ENCODE measurements at places on chromosomes 12 and 14.
A peak's percentile ranks its signal among the peaks of the same experiment; 100 is the strongest.

GRCh38 chr12:39780913-39781446 is 161.4 kb upstream of the ABCD2 start:
- DNase-seq, result no peak

DNA sequence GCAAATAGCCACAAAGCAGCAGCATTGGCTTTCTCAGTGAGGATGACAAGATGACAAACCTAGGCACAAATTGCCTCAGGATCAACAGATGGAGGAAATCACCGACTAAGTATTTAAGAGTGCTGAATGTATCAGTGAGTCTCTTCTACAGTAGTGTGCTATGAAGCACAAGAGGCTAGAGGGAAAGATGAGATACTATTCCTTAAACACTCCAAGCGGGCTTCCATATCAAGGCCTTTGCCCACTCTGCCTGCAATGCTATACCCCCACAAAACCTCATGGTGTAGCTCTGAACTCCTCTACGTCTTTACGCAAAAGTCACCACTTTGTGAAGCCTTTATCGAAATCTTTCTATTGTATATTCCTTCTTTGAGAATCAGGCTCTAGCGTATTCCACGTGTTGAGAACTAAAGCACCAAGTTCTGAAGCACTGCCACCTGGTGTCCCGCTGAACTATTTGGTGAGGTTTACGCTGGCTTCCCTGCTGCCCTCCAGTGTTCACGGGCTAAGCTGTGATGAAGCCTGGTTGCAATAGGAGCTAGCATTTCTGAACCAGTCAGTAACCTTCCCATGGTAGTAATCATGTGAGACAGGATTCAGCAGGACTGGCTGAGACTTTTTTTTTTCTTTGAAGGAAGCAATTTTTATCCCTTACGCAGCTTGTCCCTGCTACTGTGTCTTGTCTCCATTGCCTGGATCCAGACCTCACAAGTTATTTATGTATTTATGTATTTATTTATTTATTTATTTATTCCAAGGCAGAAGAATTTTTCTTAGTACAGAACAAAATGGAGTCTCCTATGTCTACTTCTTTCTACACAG is 426.5 kb upstream of the OR4E1 start:
- DNase-seq, result no peak

GRCh38 chr14:68929623-68930307 is 49.3 kb downstream of the ACTN1 start:
- no peak for DNase-seq

GRCh38 chr12:71166280-71166679 is 8.5 kb upstream of the TSPAN8 start:
- DNase-seq, result no peak

DNA sequence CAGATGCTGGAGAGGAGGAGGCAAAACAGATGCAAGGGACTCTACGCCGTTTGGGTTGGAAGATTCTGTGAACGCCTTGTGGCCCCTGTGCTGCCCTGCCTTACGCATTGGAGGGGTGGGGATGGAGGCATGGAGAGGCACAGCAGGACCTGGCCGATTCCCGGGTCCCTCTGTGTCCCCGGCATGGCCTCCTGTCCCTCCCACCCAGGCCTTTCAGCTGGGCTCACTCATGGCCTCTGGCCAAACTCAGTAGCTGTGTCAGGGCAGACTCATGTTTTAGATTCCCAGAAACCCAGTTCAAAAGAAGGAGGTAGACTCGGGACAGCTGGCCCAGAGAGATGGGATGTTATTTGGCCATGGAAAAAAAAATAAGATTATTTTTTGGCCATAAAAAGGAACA is 40.1 kb downstream of the TESC start:
- no peak for DNase-seq

DNA sequence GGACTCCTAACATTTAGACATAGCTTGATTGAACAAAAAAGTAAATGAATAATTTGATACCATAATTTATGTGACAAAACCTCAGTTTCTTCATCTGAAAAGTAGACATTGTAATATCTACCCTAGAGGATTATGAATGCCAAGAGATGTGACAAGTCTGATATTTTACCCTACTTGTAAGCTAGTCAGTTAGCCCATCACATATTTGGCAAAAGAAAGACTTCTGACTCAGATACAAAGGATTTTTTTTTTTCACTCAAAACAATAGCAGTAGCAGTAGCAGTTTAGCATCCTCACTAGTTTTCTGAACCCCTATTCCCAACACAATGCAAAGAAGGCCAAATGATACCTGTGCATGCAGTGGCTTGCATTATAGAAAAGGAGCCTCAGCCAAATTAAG is 377.3 kb upstream of the E2F7 start:
- DNase-seq, result no peak

DNA sequence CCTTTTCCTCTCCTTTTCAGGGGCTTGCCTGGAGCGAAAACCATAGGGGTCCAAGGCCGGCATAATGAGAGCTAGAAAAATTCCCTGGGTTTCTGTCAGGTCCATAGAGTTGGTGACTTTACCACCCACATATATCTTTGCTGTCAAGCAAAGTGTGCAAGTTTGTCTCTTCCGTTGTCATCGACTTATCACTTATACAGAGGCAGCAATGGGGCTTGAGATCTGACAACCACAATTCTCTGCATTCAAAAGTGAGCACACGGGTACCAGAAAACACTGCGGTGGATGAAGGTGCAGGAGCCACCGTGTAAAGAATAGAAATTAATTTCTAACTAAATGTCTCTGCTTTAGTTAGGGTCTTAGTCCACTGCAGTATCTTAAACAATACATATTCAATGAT is 162.3 kb downstream of the DAD1 start:
- DNase-seq, result no peak

GRCh38 chr12:92096346-92097136 is 49.1 kb downstream of the BTG1 start:
- no peak for DNase-seq

DNA sequence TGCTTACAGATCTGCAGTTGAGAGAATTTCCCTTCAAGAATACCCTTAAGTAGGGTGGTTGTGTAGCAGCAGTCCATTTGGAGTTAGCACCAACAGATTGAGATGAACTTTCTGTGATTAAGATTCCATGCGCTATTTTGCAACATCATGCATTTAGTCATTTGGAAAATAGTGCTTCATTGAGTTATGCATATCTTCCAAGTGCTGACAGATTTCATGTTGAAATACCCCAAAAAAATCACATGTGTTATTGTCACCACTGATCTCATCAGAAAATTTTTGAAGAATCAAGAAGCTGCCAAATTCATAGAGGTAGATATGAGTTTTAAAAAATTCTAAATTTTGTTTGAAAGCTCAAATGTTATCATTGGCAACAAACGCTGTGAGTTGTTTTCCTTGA is 35.5 kb upstream of the OSBPL8 start:
- no peak for DNase-seq

DNA sequence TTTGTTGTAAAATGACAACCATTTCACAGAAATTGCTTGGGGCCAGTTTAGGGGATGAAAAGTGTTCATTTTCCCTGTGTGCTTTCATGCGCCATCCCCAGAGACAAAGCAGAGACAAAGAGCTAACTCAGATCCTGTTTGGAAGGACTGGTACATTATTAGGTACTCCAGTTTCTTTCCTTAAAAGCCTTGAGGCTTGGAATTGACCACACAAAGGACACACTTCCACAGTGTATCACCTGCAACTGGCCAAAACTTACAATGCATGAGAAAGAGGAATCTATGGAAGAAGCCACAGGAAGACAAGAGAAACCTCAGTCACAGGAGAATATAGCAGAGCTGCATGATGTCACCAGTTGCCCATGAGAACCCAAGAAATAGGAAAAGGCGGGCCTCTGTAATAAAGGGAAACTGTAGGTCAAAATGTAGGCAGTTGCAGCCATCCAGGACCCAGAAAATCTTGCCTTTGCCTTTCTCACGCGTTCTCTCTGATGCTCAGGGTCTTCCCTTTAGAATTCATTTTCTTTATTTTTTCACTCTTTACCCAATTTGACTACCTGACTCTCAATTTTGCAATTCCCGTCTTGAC is 339.0 kb downstream of the RMST start:
- DNase-seq, result no peak

GRCh38 chr14:50859296-50859624 is 12.6 kb upstream of the ABHD12B start:
- no peak for DNase-seq

GRCh38 chr12:98149270-98149669 is 366.1 kb upstream of the TMPO start:
- no peak for DNase-seq

DNA sequence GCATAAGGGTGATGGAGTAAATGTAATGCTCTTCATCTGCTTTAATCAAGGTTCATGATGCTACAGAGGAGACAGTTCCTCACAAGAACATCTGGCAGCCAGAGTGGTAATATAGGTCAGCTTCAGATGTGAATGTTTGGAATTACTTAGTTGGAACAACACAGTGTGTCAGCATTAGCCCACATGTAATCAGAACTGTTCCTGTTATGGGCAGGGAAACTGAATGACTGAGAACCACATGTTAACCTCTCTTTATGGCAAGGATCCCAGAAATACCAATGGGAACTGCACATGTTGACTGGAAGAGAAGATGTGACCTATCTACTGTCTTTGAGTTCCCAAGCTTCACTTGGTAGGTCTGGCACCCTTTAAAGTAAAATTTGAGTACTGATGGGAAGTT is 390.1 kb upstream of the PDE3A start:
- peak; percentile 53 for DNase-seq

GRCh38 chr14:53304726-53305381 is 151.7 kb upstream of the DDHD1 start:
- peak; percentile 5 for DNase-seq

- DNase-seq, result no peak
These were observed 16.2 kb upstream of the RNASE1 start for GRCh38 chr14:20818861-20819260.

DNA sequence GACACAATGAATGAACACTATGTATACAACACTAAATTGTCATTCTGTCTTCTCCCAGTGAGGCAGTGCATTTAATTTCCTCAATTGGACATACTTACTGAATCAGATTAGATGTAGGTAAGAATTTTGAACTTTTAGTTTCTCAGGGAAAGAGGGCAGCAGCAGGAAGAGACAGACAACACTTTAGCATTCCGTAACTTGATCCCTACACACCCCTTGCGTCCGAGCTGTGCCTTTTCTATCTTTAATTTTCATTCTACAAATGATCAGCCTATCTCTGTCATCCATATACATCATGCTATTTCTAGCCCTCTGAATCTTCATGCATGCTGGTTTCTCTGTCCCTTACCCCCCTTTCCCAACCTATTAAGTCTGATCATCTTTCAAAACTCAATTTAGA is 358.0 kb upstream of the RPL10L start:
- no peak for DNase-seq

- no peak for DNase-seq
These were observed 118.8 kb upstream of the SINHCAF start for GRCh38 chr12:31444736-31445135.

- no peak for DNase-seq
These were observed 36.5 kb downstream of the FBXO33 start for GRCh38 chr14:39395555-39396254.

GRCh38 chr14:78316786-78317185 is 146.6 kb downstream of the NRXN3 start:
- no peak for DNase-seq

DNA sequence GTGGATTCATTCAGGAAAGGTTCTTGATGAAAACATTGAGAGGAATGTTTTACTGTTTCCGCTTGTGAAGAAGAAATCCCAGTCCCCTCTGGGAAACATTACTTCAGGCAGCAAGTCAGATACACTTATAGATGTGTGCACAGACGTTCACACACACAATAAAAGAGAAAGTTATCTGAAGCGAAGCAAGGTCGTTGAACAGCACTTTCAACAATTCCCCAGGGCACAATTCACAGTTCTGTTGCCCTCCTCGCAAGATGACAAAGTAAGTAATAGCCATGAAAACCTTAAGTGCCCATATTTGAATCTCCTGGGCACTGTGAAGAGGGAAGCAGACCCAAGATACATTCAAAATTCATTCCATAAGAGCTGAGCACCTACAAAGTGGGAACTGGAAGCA is 156.6 kb upstream of the CAND1 start:
- DNase-seq, result no peak

- no peak for DNase-seq
These were observed 13.3 kb upstream of the MAX start for GRCh38 chr14:65115615-65116014.

- DNase-seq, result no peak
These were observed 5.9 kb upstream of the KRT1 start for GRCh38 chr12:52686063-52686462.

DNA sequence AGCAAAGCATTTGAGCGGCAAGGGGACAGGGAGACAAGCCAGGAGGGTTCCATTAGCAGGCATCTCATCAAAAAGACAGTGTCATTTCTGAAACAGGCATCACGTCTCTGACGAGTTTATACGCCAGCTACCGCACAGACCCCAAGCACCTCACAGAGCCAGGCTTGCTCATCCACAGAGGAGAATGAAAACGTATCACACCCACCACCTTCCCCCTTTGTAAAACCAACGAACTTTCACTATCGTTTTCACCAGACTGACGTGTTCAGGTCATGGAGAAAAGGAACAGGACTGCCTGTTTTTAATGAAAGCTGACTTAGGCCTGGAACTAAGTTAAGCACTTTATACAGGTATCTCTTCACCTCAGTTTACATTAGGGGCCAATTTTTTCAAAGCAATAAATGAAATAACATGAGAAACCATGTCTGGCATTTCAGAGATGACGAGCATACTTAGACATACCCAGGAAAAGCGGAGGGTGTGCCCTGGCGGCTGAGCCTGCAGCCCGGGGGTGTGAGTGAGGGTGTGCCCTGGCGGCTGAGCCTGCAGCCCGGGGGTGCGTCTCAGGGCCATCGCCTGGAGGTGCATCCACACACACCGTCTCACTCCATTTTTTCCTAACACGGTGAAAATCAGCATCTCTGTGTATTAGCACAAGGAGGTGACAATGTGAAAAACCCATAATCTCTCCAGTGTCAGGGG is 41.9 kb downstream of the STX2 start:
- no peak for DNase-seq

GRCh38 chr12:102526656-102527055 is 46.3 kb upstream of the IGF1 start:
- DNase-seq, result no peak

DNA sequence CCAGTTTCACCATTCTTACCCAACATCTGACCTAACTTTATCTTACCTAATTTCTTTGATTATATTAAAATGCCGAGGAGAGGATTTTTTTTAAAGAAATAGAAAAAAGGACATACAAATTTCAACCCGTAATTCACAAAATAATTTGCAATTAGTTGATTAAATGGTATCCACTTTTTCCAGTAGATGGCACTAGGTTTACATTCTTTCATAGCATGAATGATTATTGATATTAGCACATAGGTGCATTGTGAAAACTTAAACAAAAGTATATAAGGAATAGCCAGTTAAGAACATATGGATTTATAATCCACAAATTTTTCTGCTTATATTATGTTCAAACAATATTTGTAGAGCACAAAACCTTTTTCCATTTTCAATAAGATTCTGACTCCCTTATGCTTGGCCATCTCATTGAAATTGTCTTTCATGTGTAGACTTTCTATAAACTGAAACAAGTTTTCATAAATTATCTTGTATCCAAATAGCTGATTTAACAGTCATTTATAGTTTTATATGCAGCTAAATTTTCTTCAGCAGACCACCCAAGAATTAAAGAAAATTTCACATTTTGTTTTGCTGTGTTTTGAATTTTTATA is 35.3 kb downstream of the MSRB3 start:
- DNase-seq, result no peak

All from NCI-H446 (cell line).